ENCODE measurements at places on chromosomes 16 and 17.

GRCh38 chr16:81945665-81946064 is 65.6 kb downstream of the SDR42E1 start:
- DNase-seq: no peak

DNA sequence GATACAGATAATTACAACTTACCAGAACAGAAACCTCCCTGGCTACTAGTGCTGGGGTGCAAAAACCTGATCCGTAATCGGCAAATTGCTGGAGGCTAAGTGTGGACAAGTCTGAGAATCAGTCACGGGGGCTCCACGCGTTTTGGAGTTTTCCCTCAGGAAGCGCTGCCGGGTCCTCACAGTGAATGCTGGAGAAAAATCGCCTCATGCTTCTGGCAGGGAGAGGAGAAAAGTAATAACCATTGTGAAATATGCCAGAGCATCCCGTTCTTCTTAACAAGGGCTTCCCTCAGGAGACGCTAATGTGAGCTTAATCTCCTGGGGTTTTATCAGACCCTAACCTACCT is 79.0 kb upstream of the CACNG5 start:
- DNase-seq: no peak

DNA sequence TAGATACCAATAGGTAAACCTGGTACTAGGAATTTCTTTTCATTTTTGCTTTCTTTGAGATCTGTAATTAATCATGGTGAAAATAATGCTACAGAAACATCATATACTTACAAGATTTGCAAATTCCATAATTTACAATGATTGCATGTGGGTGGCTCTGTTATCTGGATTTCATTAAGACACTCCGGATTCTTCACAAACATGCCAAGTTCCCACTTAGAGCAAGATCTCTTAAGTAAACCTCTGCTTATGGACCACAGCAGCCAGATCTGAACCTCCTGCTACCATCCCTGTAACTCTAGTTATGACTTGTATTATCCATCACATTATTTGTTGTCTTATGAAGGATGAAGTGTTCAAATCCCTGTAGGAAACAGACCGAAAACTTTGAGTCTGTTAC is 424.7 kb downstream of the CDH13 start:
- no peak for DNase-seq

DNA sequence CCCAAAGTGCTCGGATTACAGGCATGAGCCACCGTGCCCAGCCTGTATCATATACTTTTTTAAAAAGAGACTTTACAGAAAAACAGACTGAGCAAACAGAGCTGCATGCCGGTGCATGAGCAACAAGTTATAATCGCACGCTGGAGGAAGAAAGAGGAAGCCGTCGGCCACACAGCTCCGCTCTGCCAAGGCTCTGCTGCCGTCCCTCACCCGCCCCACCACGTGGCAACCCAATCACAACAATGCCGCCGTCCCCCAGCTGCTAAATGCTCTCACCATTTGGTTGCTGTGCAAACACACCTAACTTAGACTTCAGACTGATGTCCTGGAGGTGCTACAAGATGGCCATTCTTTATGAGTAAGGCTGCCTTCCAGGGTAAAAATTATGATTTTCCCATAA is 83.5 kb downstream of the ADCY9 start:
- no peak for DNase-seq

DNA sequence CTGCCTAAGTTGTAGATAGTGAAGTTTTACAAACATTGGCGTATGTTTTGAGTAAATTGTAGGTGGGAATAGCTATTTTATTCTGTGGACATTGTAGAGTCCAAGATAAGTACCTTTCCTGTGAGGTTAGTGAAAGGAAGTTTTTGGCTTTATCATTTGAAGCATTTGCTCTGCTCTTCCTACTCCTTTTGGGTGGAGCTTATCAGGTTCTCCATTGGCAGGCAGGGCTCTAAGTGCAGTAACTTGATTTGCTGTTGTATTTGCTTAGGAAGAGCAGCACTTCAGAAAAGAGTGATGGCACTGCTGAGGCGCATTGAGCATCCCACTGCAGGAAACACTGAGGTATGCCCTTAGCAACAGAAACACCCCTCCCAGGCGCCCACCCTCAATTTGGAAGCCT is 70.1 kb downstream of the OMG start:
- no peak for DNase-seq

DNA sequence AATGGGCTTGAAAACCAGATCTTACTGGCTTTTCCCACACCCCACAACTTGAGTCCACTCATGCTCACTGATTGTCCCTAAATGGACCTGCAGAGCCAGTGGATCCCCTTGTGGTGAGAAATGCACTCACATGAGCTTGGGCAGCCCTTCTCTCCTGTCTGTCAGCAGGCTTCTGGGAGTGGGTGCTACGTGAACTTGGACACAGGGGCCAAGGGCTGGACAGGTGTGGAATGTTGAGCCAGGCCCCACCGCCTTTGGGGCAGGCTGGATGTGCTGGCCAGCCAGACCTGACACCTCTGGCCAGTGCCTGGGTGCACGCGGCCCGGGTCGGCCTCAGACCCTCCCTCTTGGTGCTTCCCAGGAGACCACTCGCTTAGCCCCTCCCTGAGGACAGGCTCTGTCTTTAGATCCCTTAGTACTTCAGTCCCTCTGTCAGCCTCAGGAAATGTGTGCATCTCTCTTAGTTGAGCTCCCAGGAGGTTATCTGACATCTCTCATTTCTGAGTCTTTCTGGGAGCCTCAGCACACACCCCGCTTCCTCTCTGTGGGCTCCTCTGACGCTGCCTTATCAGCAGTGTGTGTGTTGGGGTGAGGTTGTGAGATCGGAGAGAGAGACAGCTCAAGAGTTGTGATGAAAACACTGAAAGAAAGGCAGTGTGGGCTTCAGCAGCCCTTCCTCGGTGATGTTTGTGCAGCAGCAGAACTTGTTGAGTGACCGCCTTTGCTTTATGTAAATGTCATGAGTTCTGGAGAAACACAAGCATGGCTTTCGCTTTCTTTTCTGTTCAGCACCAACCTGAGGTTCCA is 117.0 kb downstream of the RAB11FIP4 start:
- DNase-seq: peak; percentile 60

DNA sequence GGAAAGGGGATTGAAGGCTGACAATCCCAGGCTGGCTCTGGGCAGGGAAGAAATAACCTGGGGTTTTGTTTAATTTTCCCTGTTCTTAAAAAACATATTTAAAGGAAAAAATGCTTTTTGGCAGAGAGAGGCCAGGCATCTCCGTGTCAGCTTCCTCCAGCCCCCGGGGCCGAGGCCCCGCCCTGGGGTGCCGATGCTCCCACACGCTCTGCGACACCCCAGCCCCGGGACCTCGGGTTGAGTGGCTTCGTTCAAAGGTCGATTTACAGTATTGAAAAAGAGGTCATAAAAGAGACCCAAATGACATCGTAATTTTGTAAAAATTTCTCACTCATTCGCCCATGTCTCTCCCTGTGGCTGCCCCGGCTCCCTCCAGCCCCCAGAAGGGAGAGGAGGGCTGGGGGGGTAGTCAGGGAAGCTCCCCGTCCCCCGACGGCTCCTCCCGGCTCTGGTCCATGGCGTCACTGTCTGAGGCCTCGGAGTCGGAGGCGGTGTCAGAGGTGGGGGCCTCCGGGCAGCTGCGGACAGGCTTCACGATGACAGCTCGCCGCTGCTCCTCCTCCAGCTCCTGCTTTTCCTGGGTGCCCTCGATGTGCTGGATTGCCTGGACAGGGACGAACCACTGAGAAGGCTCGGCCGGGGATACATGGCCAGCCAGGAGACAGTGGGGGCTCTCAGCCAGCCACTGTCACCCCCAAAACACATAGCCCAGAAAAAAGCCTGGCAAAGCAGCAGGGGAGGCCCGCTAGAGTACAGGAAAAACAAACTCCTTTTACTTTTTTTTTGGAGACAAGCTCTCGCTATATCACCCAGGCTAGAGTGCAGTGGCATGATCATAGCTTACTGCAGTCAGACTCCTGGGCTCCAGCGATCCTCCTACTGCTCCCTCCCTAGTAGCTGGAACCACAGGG is 14.9 kb downstream of the TFAP4 start:
- DNase-seq: no peak

GRCh38 chr17:71316176-71316897 is 804.5 kb upstream of the SOX9 start:
- DNase-seq: no peak

DNA sequence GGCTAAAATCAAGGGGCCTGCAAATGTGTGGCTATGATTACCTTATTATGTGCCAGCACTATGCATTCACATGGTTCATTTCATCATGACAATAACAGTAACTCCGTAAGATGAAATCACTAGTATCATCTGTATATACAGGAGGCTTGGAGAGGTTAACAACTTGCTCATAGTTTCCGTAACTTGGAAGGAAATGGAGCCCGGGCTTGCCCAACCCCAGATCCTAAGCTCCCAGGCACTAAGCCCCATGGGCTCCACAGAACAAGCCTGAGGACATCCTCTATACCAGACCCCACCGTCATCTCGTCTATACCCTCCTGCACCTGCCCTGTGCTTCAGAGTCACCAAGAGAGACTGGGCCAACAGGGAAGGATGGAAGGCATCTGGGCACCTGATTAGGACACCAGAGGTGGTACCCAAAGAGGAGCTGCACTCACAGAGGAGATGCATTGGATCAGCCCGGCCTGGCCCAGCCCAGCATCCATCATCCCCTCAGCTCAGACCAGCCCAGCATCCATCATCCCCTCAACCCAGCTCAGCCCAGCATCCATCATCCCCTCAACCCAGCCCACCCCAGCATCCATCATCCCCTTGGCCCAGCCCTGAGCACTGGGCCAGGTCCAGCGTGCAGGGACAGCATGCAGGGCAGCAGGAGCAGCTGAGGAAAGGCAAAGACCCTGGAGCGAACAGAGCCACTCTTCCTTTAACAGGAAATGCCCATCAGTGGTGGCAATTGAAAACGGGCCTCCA is 28.5 kb downstream of the NSMCE1 start:
- peak; percentile 28 for DNase-seq

DNA sequence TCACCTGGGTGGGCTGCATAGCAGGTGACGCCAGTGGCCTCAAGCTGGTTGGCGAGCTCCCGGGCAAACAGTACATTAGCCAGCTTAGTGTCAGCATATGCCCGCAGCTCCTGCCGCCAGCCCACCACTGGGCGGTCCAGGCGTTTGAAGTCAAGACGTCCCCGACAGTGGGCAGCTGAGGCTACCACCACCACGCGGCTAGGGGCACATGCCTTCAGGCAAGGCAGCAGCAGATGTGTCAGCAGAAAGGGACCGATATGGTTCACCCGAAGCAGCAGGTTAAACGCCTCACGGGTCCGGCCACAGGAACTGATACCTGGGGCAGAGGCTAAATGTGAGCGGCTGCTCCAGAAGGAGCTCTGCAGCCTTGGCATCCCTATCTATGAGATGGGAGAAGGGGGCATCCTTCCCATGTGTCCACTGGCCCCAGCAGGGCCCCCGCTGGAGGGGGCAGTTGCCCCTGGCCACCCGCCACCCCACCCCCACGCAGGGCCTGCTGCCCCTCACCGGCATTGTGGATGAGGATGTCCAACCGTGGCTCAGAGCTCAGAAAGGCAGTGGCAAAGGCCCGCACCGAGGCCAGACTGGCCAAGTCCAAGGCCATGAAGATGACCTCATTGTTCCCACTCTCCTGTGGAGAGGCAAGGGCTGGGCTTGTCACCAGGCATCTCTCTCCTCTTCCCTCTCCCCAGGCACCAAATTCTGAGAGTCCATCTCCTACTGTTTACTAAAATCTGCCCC is 1.7 kb downstream of the DHRS13 start:
- DNase-seq: no peak

DNA sequence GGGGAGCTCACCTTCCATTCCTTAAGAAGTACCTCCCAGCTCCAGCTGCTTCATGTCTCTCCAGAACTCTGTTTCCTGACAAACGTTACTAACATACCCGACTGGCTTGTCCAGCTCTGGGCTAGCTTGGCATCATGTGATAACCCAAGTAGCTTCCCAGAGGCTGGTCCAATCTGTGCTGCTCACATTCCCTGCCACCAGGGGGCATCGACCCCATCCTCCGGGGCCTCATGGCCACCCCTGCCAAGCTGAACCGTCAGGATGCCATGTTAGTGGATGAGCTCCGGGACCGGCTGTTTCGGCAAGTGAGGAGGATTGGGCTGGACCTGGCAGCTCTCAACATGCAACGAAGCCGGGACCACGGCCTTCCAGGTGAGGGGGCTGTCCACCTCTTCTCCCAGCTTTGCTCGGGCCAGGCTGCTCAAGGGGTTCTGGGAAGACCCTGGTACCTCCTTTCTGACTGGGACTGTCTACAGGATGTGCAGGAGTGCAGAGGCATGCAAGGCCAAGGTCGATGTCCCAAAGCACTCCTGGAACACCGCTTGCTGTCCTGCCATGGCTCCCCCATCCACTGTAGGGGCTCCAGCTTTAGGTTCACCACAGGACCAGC is 7.6 kb downstream of the EPX start:
- peak; percentile 57 for DNase-seq

GRCh38 chr16:69399361-69399760 is 13.6 kb upstream of the TERF2 start:
- DNase-seq: no peak

GRCh38 chr17:12644623-12645022 is 21.1 kb upstream of the MYOCD start:
- DNase-seq: no peak

All from activated CD4-positive, CD25-positive, alpha-beta regulatory T cell treated with anti-CD3 and anti-CD28 coated beads, Interleukin-2, amount 50 U/mL, for 72 hours (primary cell).